NCI-H1417 (cell line): ENCODE measurements at places on chromosomes 4 and X.
A peak's percentile ranks its signal among the peaks of the same experiment; 100 is the strongest.

GRCh38 chr4:68582339-68582717 is 6.2 kb upstream of the UGT2B17 start:
- no peak for DNase-seq

- DNase-seq: no peak
These were observed 422.1 kb downstream of the BCOR start for GRCh38 chrX:39675619-39676018.

GRCh38 chr4:142413485-142413884 is 432.6 kb downstream of the INPP4B start:
- no peak for DNase-seq

GRCh38 chrX:25300994-25301393 is 285.2 kb upstream of the ARX start:
- no peak for DNase-seq

GRCh38 chrX:3582451-3582850 is 131.0 kb downstream of the PRKX start:
- no peak for DNase-seq

DNA sequence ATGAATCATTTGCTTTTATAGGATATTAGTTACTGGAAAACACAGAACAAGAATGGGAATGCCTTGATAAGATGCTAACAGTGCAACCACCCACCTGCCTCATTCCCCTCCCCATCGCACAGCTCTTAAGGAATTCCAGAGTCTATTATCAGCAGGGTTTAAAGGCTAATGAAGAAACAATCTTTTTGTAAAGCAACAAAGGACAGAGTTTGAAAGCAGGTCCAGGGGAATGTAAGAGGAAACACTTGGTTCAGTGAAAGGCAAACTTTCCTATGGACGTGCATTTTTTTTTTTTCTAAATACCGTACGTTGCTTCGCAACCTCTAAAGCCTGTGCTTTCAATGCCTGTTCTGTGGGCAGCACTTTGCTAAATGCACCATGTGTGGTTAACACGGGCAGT is 92.5 kb downstream of the GPR50 start:
- no peak for DNase-seq

- DNase-seq: peak; percentile 82
These were observed 390.7 kb downstream of the MAPK10 start for GRCh38 chr4:85968945-85969819.

GRCh38 chr4:98383431-98384106 is 122.4 kb downstream of the RAP1GDS1 start:
- DNase-seq: no peak

DNA sequence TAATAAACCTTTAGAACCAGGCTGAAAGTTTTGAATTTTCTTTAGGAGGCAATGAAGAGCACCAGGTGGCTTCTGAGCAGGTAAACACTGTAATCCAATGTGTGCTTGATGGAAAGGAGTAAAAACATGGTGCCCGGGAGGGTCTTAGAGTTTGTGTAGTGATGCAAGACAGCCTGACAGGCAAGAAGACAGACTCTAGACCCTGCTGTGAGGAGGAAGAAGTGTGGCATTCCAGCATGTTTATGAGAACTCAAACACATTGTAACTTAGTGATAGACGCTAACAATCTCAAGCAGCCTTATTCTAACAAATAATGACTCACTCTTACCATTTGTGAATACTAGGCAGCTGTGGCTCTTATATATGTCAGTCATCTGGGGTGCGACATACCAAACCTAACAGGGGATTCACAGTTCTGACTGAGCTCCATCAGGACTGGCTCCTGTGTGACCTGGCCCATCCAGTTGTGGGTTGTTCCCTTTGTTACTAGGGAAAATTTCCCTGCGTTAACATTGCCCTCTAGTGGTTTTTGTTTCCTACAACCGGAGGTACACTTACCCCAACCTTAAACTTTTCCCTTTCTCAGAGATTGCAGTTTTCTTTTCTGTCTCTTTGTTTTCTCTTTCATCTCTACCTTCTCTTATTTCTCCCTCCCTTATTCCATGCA is 53.8 kb downstream of the VSIG4 start:
- DNase-seq: no peak

DNA sequence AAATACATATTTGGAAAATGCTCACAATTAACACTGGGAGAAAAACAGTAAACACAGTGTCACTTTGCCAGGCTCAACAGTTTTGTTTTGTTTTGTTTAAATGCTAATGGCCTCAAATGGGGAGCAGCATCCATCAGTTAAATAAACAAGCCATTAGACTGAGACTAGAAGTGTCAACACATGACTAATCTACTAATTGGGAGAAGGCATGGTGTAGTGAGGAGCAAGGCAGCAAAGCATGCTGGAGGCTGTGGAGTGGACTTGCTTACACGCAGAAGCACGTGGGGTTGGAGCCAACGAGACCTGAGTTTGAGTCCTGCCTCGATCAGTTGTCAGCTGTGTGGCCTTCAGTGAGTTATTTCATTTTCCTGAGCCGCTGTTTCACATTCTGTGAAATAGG is 29.0 kb downstream of the UTP14A start:
- peak; percentile 30 for DNase-seq
